ENCODE measurements at places on chromosomes 13 and 19.

- peaks cover 30% of the 10 kb centered on the region for H3K4me1 ChIP-seq
- peaks cover 9% of the 10 kb centered on the region for H3K27me3 ChIP-seq
- DNase-seq = no peak
- H3K27ac ChIP-seq = no peak overlapping the region
- no peak overlapping the region for H3K4me3 ChIP-seq
- H3K36me3 ChIP-seq = no peaks in the 10 kb centered on the region
These were observed 443 bp downstream of the TBXA2R start for GRCh38 chr19:3606174-3606689.

DNA sequence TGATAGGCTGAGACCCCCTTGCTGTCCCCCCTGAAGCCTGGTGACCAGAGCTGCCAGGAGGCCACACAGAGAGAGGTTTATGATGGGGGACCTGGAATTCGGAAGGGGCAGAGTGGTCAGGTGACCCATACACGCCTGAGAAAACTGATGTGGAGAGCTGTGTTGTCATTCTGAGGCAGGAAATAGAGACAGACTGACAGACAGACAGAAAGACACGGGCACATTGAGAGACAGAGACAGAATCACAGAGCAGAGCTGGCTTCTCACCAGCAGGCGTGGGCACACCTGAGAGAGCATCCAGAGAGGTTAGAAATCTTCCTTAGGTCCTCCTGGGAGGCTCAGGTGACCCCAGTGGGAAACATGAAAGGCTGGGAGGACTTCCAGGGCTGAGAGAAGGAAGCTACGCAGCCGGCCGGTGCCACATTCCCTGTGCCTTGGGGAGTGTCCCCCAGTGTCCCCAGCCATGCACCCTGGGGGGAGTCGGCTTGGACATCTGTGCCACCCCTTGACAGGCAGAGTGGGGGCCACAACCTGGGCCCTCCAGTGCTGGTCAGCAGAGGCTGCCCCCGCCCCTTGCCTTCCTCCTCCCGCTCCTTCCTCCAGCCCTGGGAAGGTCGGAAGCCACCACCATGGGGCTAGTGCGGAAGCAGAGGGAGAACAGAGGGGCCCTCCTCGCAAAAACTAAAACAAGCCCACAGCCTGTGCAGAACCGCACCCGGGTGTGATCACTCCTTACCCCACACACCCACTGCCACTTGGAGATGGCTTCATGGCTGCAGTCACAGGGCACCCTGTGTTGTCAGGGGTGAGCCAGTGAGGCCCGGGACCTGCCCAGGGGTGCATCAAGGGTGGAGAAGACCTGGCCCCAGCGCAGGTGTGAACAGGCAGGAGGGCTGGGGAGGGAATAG, 2.2 kb downstream of the FFAR1 start:
- no peaks in the 10 kb centered on the region for H3K36me3 ChIP-seq
- no peak overlapping the region for H3K4me3 ChIP-seq
- H3K4me1 ChIP-seq = peaks cover 17% of the 10 kb centered on the region
- DNase-seq = no peak
- H3K27ac ChIP-seq = no peak overlapping the region

DNA sequence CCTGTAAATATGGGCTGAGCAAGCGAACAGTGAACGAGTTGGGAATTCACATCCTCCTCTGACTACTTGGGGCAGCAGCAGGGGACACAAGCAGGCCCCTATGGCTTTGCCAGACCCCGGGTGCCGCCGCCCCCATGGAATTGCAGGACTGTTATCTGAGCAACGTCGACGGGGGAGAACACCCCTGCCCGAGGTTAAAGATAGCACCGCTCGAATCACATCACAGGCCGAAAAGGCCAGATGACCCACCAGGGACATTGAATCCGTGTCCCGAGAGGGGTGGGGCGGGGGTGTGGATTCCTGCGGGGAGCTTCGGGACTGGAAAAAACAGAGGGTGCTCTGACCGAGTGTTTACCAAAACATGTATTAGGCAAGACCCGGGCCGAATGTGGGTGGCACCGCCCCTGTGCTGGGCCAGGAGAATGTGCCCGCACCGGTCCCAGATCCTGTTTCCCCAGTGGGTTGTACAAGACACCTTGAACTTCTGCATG, 9.1 kb downstream of the FEM1A start:
- no peak overlapping the region for H3K27ac ChIP-seq
- H3K4me1 ChIP-seq = peaks cover 9% of the 10 kb centered on the region
- H3K36me3 ChIP-seq = peaks cover 13% of the 10 kb centered on the region
- H3K27me3 ChIP-seq = no peaks in the 10 kb centered on the region
- H3K4me3 ChIP-seq = no peak overlapping the region

DNA sequence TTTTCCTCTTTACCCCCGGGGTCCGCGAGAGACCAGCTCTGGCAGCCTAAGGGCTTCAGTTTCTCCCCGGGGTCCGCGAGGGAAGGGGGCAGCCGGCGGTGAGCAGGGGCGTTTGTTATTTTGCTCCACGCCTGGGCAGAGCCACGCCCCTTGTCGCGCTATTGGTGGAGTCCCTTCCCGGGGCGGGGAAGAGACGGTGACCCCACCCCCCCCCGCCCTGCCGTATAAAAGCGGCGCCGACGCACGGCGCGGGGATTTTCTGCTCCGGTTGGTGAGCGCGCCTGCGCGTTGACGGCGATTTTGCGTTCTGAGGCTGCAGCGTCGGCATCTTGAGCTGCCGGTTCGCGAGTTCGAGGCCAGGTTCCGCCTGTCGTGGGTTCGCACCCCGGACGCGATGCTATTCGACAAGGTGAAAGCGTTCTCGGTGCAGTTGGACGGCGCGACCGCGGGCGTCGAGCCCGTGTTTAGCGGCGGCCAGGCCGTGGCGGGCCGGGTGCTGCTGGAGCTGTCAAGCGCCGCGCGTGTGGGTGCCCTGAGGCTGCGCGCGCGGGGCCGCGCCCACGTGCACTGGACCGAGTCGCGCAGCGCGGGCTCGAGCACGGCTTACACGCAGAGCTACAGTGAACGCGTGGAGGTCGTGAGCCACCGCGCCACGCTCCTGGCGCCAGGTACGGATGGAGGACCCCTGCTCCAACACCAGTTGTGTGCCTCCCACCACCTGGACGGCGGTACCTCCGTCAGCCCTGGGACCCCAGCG, at the start of gene ARRDC2:
ARRDC2 (plus strand) TSS at position 254 of the 757 bp plus-strand sequence; CDS start at position 395, 141 bp downstream.
- peak within 1 kb of the TSS; percentile 67 for H3K4me3 ChIP-seq
- H3K27me3 ChIP-seq = no peaks in the 10 kb centered on the region
- H3K36me3 ChIP-seq = peaks cover 43% of the 10 kb centered on the region
- H3K27ac ChIP-seq = peak within 1 kb of the TSS; percentile 92
- peak; percentile 90 for DNase-seq

DNA sequence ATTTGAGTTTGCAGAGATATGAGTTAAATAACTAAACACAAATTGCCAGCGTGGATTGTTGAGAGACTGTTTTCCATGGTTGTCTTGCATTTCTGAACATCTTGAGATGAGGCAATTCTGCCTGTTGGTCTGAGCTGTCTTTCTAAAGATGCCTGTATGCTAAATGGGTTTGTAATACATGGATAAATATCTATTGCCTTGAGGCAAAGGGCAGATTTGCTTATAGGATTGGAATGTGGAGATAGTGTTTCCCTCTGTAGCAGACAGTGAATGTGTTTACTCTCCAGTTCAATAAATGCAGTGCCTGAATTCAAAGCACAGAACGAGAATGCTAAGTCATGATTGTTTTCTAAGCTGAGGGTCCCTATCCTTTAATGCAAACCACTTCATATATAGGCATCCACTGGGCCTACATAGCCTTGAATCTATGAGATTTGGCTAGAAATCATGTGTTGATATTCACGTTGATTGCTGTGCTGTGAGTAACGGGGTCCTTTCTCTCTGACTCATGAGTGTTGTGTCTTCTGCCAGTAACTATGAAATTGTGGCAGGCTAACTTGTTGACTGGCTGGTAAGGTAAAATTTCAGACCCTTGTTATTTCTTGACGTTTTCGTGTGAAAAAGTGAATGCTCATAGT, 2554.8 kb downstream of the PCDH9 start:
- DNase-seq = no peak
- H3K36me3 ChIP-seq = no peaks in the 10 kb centered on the region
- no peak overlapping the region for H3K4me3 ChIP-seq
- H3K27ac ChIP-seq = no peak overlapping the region

DNA sequence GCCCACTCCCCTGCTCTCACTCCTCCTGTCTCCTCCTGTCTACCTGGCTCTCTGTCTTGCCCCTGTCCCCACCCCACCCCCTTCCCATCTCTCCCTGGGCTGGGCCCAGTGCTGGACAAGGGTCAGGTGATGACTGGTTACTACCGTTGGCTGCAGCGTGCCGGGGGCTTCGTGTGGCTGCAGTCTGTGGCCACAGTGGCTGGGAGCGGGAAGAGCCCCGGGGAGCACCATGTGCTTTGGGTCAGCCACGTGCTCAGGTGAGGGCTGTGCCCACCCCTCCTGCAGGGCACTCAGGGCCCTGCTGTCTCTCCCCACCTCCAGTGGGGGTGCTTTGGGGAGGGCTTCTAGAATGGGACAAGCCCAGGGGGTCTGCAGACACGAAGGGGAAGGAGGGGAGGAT, 7.6 kb downstream of the TMEM160 start:
- H3K36me3 ChIP-seq = no peaks in the 10 kb centered on the region
- H3K27ac ChIP-seq = no peak overlapping the region
- DNase-seq = no peak
- peaks cover 8% of the 10 kb centered on the region for H3K4me1 ChIP-seq
- H3K27me3 ChIP-seq = no peaks in the 10 kb centered on the region
- no peak overlapping the region for H3K4me3 ChIP-seq

DNA sequence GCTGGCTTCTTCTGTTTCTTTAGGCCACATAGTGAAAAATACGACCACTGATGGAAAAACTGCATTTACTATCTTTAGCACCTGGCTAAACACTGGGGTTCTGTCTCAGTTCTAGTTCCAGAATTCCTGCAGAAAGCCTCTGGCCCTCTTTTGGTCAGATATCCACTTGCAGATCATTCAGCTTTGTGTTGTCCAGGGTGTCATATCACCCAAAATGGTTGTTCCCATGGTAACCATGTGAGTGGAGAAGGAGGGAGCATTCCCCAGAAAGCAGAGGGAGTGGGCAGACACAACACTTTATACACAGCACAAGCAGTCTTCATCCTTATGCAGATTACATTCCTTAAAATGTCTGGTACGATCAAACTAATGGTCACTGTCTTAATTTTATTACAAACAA, 73.5 kb downstream of the CAB39L start:
- DNase-seq = no peak
- H3K36me3 ChIP-seq = no peaks in the 10 kb centered on the region
- no peak overlapping the region for H3K27ac ChIP-seq
- no peaks in the 10 kb centered on the region for H3K27me3 ChIP-seq

GRCh38 chr19:55616395-55616875, 7.9 kb downstream of the ZNF784 start:
- H3K4me1 ChIP-seq = no peaks in the 10 kb centered on the region
- no peak for DNase-seq
- no peak overlapping the region for H3K4me3 ChIP-seq
- H3K36me3 ChIP-seq = no peaks in the 10 kb centered on the region
- H3K27me3 ChIP-seq = no peaks in the 10 kb centered on the region
